Esophagus squamous epithelium (tissue), 5 donors: ENCODE measurements at places on chromosomes 12 and 14. TPM values are rescaled to one million over a fixed set of nuclear protein-coding genes. Genes with fewer than 3 reads are reported as not detected.

The BMP4 gene
- total RNA-seq: 24.8 TPM

The NXPH4 gene
- 4.0 TPM for total RNA-seq

The BCL11B gene
- total RNA-seq: 19.3 TPM

The AMDHD1 gene
- 0.26 TPM for total RNA-seq

The DPPA3 gene
- total RNA-seq: not detected

The PLEK2 gene
- 7.6 TPM for total RNA-seq

The SLC8A3 gene
- 0.23 TPM for total RNA-seq

The KRT80 gene
- total RNA-seq: 39.6 TPM

The TSPAN8 gene
- total RNA-seq: not detected

The PZP gene
- not detected for total RNA-seq

The PLCZ1 gene
- total RNA-seq: not detected

The CATSPERB gene
- 0.83 TPM for total RNA-seq

The PRR4 gene
- total RNA-seq: not detected

The RAB5B gene
- total RNA-seq: 93.7 TPM

The KIF26A gene
- 0.80 TPM for total RNA-seq

The PRPH gene
- not detected for total RNA-seq

The SCN8A gene
- 1.1 TPM for total RNA-seq

The TEX52 gene
- total RNA-seq: not detected

The SPX gene
- total RNA-seq: not detected
